ENCODE measurements at places on chromosomes 16 and 17.

DNA sequence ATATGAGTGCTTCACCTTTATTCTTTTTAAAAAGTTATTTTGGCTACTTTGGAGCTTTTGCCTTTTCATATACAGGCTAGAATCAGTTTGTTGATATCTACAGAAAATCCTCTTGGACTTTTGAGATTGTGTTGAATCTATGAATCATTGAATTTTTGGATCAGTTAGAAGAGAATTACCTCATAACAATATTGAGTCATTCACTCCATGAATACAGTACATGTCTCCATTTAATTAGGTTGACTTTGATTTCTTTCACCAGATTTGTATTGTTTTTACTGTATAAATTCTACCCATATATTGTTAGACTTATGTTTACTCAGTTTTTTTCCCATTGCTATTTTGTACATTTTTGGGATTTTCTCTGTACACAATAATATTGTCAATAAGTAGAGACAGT lies 54.4 kb downstream of the TAOK1 start:
- no peak for DNase-seq

DNA sequence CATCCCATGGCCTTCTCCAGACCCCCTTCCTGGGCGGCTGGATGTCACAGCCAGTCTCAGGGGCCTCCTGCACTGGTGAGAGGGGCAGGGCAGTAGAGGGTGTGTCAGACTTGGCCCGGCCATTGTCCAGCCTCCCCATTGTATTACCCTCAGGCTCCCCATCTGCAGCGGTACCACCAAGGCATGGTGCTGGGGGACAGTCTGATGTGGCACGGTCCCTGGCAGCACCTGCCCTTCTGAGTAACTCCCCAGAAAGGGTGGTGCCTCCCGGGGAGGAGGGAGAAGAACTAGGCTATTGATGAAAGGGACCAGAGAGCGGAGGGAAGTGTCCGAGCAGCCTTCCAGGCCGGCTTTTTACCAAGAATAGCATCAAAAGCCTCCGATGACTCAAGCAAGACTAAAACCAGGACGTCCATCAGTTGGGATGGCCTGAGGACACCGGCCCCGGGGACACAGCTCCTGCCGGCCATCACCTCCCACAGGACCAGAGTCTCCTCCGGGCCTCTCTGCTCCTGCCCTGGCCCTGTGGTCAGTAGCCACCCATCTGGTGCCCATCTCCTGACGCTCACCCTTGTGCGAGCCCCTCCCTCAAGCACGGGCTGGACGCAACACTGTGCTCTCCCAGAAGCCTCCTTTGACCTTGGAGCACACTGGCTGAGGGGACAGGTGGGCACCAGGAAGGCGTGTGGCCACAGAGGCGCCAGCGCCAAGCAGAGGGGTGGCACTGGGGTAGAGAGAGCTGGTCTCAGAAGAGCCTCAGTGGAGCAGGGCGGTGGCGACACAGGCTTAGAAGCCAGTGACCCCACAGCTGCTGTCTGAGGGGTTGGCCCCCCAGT lies 5.8 kb upstream of the CPNE7 start:
- no peak for DNase-seq

GRCh38 chr16:56370875-56371659 lies 54.3 kb downstream of the AMFR start:
- DNase-seq, result no peak

DNA sequence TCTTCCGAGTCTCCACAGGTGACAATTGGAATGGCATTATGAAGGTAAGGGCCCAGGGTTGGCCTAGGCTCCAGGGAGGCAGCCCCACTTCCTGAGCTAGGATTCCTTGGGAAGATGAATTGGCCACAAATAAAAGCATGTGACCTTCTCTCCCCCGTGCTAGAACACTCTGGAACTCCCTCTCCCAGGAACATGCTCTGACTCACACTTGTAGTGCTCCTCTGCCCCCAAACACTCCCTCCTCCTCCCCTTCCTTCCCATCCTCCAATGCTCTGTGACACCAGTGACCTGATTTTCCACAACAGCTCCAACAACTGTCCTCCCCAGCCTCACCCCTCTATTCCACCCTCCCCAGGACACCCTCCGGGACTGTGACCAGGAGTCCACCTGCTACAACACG lies 16.4 kb upstream of the ABCC3 start:
- DNase-seq, result no peak

DNA sequence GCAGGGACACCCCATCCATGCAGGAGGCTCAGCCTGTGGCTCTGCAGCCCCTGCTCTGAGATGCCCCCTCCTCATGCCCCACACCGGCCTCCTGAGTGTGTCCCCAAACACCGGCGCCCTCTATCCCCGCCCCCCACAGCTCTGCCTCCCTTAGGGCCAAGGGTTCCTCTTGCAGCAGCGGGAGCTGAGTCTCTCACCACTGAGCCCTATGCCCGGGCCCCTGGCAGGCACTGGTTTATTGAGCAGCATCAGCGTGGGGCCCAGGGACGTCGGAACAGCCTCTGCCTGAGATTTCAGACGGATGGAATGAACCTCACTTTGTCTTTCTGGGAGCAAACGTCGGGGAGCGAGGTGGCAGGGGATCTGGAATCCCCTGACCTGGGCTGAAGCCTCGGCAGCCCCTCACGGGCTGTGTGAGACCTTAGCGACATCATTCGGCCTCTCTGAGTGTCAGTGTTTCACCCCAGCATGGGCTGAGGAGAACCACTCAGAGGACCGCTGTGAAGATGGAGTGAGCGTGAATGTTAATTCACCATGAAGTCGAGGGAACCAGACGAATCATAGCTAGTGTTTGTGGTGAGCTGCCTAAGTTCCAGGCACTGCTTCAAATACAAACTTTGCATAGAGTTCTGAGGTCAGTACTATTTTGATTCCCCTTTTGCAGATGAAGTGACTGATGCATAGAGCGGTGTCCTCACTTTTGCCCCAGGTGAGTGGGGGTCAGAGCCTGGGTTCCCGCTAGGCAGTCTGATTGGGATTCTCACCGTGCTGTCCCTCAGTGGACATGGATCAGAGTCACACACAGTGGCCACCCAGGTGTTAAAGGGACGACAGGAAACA lies 5.3 kb upstream of the C16orf74 start:
- no peak for DNase-seq

- DNase-seq, result no peak
Observed at GRCh38 chr17:33688771-33689170, 395.7 kb upstream of the ASIC2 start.

DNA sequence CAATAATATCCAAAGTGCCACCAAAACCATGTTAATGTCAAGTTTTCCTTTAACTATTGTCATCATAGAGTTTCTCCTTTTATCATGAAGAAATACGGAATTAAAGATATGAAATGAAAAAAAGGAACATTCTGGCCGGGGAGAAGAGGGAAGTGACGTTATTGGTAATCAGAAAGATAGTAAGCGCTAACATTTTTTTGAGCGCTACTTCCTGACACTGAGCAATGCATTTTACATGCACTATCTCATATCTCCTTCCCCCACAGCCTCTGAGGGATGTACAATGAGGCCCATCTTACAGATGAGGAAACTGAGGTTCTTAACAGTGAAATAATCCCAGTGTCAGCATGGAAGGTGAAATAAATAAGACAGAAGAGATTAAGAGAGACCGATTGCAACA lies 410.9 kb downstream of the SOX9 start:
- DNase-seq, result no peak

GRCh38 chr17:27217631-27218030 lies 76.3 kb upstream of the WSB1 start:
- no peak for DNase-seq

GRCh38 chr16:19119564-19119963 lies 5.8 kb downstream of the ITPRIPL2 start:
- DNase-seq, result peak; percentile 57

DNA sequence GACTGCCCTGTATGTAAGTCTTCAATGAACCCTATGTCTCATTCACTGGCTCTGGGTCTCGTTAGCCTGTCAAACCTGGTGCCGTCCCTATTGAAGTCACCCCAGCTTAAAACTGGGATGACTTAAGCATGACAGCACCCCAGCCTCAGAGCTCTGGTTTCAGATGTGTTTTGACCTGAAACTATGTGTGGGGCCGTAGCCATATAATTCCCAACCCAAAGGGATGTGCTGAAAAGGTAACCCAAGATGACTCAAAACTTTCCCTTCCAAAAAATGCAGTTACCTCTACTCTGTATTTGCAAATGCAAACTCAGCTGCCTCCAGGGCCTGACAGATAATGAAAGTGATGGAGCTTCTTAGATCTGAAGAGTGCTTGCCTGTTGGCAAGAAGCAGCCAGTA lies 478.3 kb upstream of the ERCC4 start:
- DNase-seq, result no peak

DNA sequence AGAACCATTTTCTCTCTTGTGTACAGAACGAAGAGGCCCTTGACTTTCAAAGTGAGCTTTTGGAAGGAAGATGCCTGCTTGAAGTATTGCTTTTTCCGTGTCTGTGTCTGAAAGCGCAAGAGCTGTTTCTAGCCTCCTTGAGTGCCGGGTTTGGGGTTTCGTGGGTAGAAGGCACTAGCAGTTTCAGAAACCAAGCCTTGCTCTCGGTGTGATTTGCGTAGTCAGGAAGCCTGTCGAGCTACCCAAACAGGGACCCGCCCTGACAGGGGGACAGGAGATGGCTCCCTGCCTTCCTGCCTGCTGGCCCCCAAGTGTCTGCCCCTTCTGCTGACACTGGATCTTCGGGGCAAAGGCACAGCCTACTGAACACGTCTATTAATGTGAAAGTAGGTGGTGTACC lies 322.0 kb downstream of the MAF start:
- no peak for DNase-seq

- peak; percentile 0 for DNase-seq
Observed at GRCh38 chr16:83248735-83249463, 558.9 kb upstream of the HSBP1 start.

- DNase-seq, result no peak
Observed at GRCh38 chr16:51222016-51222415, 70.9 kb upstream of the SALL1 start.

DNA sequence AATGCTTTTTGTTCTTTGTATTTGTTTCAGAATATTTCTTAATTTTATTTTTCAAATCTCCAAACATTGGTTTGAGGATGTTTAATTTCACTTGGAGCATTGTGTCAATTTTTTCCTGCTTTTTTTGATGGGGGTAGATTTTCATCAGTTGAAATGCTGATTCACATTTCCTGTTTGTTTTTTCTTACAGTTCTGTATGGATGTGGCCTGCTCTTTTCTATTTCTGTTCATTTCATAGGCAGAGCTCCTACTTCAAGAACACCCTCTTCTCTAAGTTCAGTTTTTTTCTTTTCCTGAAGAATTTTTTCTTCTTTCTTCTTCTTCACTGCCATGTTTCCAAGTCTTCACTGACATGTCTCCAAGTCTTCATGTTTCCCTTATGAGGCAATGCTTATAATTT lies 8.8 kb downstream of the MBTD1 start:
- DNase-seq, result no peak

DNA sequence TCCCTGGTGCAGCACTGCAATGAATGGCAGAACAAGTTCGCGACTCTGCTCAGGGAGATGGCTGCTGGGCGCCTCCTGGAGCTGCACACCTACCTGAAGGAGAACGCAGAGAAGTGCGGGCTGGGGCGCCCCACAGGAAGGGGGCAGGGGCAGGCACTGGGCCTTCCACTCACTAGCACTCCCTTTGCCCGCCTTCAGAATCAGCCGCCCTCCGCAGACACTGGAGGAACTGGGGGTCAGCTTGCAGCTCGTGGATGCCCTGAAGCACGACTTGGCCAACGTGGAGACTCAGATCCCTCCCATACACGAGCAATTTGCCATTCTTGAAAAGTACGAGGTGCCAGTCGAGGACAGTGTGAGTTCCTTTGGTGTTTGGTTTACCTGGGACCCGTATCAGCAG lies 46.4 kb downstream of the DNAH2 start:
- DNase-seq, result no peak

DNA sequence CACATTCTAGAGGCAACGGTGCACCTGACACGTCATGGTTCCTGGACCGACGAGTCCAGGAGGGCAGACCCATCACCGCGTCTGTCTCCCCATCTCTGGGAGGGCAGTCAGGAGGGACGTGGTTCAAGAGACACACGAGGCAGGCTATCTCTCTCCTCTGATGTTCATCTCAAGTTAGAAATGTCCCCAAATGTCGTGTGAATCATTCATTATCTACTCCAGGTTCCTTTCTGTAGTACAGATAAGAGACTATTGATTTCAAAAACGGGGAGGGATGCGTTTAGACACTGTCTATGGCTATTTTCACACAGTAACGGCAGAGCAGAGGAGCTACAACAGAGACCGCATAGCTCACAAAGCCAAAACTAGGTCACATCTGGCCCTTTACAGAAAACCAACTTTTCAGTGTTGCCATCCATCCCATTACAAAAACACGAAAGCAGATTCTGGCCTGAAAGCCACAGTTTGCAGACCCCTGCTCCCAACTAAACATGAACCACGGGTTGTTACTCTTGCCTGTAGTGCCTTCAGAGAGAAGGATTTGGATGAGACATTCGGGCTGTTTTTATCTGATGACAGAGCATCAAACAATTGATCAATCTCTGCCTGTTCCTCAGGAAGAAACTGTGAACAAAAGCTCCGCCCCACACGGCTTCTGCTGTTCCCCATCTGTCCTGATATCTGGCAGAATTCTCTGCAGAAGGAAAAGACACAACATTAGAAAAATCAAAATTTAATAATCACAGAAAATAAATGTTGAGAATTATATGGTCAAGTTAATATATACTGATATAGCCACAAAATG lies 6.8 kb downstream of the MEAK7 start:
- no peak for DNase-seq

GRCh38 chr17:47224966-47225365 lies 15.8 kb downstream of the MYL4 start:
- DNase-seq, result no peak

DNA sequence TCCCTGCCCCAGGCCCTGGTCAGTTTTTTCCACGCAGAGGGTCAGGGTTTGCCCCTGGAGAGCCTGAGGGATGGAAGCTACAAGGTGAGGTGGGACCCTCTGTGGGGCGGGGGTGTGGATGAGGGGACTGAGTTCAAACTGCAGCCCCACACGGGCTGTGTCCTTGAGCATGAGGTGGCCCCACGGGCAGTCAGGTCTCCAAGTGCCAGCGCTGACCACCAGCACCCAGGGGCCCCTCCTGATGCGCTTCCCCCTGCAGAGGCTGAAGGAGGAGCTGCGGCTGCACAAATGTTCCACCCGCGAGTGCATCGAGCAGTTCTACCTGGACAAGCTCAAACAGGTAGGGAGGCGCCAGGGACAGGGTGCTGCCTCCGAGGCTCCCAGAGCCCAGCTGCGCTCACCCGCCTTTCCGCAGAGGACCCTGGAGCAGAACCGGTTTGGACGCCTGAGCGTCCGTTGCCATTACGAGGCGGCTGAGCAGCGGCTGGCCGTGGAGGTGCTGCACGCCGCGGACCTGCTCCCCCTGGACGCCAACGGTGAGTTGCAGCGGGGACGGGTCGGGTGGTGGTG lies 4.3 kb downstream of the TSR3 start:
- no peak for DNase-seq

DNA sequence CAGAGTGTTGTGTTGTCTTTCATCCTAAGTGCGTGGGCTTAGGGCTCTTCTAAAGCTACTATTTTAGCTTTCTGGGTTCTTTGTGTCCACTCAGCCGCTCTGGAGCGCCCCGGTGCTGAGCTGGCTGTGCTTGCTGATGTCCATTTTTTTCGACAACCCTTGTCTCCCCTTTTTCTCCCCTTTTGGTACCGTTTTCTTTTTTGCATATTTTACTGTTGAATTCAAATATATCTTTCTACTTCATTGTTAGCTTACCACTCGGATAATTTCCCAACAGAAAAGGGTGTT lies 1.2 kb downstream of the SRRM2 start:
- DNase-seq, result peak; percentile 40

- DNase-seq, result no peak
Observed at GRCh38 chr17:9872852-9873251, 32.2 kb downstream of the RCVRN start.
